CD8-positive, alpha-beta memory T cell (primary cell): ENCODE measurements at places on chromosomes 7 and 10.

- no peak for DNase-seq
Measured at GRCh38 chr10:96873756-96874467, 41.8 kb downstream of the LCOR start.

- no peak for DNase-seq
Measured at GRCh38 chr7:51080216-51080615, 236.4 kb downstream of the COBL start.

DNA sequence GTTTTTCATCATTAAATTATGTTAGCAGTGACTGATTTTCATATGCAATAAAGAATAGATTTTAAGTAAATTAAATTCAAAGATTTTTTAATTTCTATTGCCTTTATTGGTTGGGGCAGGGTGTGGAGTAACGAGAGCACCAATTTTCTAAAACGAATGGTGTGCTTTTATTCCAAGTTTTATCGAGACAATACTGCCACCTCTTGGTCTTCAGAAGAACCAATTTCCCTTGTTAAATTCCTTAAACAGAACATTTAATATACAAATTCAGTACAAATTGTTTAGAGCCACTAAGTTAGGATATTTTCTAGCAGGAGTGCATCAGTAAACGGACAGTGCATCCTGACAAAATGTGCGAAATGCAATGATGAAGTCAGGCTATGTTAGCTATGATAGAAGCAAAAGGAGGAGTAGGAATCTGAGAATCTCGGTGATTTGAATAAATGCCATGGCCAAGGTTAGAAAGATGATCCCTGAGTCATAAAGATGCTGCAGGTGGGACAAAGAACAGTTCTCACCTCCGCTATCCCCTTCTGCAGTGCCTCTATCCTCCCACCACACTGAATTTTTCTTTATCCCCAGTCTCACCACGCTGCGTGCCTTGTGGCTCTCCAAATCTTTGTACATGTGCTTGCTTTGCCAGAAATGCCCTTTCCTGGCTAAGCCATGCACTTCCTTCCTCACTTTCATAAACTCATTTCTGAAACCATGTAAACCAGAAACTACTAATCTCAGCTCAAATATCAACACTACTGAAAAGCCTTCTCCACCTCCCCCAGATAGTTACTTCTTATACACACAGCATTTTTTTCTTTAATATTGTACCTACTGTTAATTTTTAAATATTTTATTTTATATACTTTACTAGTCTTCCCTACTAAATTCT, 31.9 kb upstream of the AGBL3 start:
- DNase-seq = no peak

DNA sequence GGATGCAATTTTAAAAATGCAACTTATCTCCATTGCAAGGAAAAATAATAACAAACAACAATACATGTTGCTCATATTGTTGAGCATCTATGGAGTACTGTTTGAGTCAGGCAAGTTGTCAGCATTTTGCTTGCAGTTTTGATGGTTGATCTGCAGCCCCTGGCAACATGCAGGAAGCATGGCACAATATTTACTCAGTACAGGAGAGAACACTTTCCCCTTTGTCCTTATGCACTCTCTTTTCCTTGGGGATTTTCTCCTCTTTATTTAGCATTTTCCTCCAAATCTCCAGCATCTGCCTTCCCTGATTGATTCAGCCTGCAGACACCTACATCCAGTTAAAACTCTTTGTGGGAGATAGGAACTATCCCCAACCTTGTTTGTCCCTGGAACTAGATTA, 620.5 kb upstream of the LRRN3 start:
- no peak for DNase-seq

- DNase-seq = no peak
Measured at GRCh38 chr7:122423591-122423990, 119.0 kb upstream of the FEZF1 start.

DNA sequence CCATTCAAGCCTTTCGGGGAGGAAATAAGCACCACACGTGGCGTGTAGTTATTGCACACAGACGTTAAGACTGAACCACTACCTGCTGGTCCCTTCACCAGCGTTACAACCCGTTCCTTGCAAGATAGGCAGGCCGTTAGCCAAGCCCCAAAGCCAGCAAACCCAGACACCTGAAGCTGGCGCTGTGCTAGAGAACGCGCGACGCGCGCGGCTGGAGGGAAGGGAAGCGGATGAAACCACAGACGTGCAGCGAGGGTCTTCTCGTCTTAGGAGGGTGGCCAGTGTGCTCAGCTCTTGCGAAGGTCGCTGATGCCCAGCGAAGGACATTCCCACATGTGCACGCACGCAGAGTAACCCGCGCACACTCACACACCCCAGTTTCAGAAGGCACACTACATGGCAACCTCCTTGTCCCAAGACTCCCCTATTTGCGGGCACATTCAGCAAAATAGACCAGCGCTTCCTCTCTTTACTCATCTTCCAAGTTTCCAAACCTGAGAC, 980 bp downstream of the TMEM26 start:
- no peak for DNase-seq

- DNase-seq = no peak
Measured at GRCh38 chr10:24886290-24886680, 66.1 kb downstream of the PRTFDC1 start.

GRCh38 chr10:89164080-89164479, 43.0 kb downstream of the CH25H start:
- DNase-seq = no peak

GRCh38 chr10:28991333-28992270, 297.3 kb upstream of the LYZL1 start:
- DNase-seq = no peak

DNA sequence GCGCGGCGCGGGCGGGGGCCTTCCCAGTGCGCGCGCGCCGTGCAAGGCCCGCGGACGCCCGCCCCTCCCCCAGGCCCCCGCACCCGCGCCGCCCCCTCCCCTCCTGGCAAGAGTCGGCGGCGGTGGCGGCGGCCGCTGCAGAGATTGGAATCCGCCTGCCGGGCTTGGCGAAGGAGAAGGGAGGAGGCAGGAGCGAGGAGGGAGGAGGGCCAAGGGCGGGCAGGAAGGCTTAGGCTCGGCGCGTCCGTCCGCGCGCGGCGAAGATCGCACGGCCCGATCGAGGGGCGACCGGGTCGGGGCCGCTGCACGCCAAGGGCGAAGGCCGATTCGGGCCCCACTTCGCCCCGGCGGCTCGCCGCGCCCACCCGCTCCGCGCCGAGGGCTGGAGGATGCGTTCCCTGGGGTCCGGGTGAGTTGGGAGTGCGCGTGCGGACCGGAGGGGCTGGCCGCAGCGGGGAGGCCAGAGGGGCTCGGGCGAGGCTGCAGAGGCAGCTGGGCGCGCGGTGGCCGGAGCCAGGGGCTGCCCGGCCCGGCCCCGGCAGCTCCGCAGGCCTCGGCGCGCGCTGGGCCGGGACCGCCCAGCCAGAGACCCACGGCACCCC, at the start of gene BMPR1A:
TSS of gene BMPR1A (plus strand) at position 109 of the 602 bp plus-strand sequence. CDS start 119,400 bp downstream, outside the sequence.
- peak; percentile 4 for DNase-seq

- DNase-seq = peak; percentile 49
Measured at GRCh38 chr7:87627634-87627994, 584 bp upstream of the RUNDC3B start.

- DNase-seq = peak; percentile 76
Measured at GRCh38 chr10:124225467-124226270, 132.3 kb upstream of the CHST15 start.

- no peak for DNase-seq
Measured at GRCh38 chr7:117112640-117113039, 159.3 kb downstream of the ST7 start.

DNA sequence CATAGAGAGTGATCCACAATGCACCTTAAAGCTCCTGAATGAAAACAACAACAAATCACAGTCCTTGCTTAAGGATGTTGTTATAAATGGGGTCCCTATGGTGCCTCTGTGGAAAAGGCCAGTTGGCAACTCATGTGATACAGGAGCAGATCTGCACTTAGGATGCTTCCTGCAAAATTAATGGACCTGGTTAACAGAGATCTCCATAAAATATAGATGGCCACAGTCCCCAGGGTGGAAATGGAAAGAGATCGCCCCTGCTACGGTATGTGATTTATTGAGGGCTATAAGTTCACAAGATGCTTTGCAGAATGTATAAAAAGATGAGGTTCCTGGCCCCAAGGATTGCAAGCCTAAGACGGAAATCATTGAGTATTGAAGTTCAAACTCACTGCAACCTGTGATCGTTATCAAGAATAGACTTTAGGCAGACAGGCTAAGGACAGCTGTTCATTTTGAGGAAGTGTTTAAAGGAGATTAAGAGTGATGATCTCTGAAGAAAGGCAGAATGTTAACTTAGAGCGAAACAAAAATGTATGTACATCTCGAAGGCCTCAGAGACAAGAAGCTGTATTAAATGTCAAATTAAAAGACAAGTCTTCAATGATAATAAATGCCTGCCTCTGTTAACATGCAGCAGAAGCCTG, 174.1 kb upstream of the PLPP4 start:
- no peak for DNase-seq

DNA sequence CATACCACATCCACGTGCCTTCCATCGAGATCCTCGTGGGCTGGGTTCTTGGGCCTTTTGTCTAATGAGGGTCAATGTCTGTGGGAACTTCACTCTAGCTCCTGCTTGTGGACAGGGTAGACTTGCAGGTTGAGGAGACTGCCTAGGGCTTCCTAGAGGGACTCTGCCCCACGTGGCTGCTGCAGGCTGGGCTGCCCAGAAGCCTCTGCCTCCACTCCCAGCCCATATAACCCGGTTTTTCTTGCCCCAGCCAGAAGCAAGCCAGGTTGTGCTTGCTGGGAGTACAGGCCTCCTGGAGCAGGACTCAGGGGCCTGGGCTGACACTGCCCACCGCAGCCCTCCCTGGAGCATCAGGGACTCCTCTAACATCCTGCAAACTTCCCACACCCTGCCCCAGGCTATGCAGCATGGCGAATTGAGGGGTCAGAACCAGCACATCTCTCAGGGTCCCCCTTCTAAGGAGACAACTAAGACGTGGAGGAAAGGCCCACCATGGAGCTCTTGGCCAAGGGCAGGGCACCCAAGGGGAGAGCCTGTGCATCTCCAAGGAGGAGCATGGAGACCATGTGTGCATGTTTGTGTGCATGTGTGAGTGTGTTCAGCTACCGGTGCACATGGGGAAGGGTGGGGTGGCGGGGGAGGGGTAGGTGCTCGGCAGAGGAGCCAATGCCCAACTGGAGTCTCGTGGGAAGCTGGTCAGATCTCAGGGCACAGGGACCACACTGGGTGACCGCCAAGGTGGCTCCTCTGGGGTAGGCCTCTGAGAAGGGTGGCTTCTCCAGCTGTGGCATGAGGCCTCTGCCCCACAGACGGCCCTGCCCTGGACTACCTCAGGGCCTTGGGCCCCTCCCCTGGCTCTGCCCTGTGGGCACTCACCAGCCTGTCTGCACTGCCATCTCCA, 62.6 kb downstream of the RASGEF1A start:
- DNase-seq = no peak

- peak; percentile 62 for DNase-seq
Measured at GRCh38 chr10:16787361-16787791, 29.8 kb downstream of the RSU1 start.

DNA sequence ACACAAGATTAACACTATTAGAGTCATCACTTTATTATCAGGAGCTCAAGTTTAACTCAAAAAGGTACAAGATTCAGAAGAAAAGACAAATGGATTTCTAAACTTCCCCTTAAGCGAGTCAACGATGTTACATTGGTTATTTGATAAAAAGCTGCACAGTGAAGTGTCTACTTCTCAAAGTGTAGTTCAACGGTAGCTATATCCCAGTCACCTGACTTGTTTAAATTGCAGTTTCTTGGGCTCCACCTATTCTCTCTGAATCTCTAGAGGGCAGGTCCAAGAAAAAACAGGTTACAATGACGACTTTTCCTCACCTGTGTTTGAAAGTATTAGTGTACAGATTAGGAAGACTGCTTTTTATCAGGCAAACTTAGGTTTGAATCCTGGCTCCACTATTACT, 16.6 kb downstream of the MINDY3 start:
- DNase-seq = no peak

- no peak for DNase-seq
Measured at GRCh38 chr7:155868955-155869783, 56.9 kb upstream of the SHH start.

- no peak for DNase-seq
Measured at GRCh38 chr10:132667342-132668047, 118.5 kb downstream of the NKX6-2 start.

- no peak for DNase-seq
Measured at GRCh38 chr10:78568620-78569019, 500.1 kb upstream of the ZMIZ1 start.

- DNase-seq = no peak
Measured at GRCh38 chr10:86139066-86139657, 227.4 kb downstream of the GRID1 start.

GRCh38 chr10:1544929-1545328, 192.4 kb downstream of the ADARB2 start:
- no peak for DNase-seq

- no peak for DNase-seq
Measured at GRCh38 chr7:1843271-1843861, 173.3 kb downstream of the ELFN1 start.

DNA sequence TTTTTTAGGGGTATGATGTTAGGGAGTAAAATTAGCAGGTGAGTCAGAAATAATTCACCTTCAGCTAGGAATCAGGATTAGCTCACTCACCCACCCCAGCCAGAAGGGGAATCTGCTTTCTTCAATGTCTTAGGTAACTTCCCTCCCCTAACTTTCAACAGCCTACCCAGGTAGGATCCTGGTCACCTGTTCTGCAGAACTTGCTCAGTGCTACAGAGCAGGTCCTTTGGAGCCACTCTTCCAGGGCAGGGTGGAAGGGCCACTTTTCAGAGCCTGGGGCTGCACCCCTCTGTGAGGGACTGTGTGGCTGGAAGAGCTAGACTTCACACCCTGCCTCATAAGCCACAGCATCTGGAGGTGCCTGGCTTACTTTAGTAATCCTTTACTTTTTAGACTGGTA, 58.1 kb downstream of the SHH start:
- no peak for DNase-seq

- DNase-seq = no peak
Measured at GRCh38 chr7:148503900-148504487, 86.6 kb upstream of the C7orf33 start.

DNA sequence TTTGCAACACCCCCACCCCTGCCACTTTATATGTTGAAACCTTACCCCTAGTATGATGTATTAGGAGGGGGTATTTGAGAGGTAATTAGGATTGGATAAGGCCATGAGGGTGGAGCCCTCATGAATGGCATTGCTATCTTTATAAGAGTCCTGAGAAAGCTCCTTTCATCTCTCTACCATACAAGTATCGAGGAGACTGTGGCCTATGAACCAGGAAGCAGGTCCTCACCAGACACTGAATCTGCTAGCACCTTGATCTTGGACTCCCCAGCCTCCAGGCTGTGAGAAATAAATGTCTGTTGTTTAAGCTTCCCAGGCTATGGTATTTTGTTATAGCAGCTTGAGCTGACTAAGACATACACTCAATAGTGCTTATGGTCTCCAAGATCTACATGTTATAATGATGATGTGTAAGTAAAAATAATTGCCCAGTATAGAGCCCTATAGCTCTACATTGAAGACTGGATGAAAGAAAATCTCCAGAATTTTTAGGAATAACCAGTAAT, 188.8 kb downstream of the RAPGEF5 start:
- no peak for DNase-seq

- DNase-seq = no peak
Measured at GRCh38 chr7:154427533-154427932, 375.3 kb downstream of the DPP6 start.

- DNase-seq = no peak
Measured at GRCh38 chr10:118072840-118073239, 26.1 kb upstream of the RAB11FIP2 start.

- DNase-seq = no peak
Measured at GRCh38 chr7:121755818-121756552, 117.0 kb upstream of the PTPRZ1 start.
